NB4 (cell line): ENCODE measurements at places on chromosomes 7 and 10.

DNA sequence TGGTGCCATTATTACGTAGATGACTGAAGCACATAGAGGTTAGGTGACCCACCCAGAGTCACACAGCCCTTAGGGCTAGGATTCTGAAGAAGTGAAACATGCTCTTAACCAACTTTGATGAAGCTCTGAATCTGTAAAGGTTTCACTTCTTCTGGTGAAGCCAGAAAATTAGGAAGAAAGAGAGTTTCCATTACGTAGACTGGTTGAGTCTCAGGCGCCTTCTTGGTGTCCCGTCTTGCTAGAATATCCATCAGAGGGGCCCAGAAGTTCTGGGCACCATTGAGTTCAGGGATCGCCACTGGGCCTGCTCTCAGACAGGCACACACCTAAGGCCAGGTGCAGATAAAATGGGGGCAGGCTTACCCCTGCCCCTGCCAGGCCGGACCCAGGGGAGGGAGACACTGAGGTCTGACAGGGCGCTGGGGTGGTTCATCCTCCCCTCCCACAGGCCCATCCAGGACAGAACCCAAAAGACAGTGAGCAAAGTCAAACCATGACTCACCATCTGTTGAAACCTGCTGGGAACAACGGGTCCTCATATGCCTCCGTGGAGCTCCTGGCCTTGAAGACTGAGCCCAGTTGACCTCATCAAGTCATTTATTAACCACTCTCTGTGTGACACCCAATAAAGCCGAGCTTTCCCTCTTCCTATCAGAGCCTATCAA is 33.2 kb downstream of the DRGX start:
- peak; percentile 46 for DNase-seq

- DNase-seq: peak; percentile 11
These were observed 1.3 kb downstream of the THSD7A start for GRCh38 chr7:11830582-11831155.

DNA sequence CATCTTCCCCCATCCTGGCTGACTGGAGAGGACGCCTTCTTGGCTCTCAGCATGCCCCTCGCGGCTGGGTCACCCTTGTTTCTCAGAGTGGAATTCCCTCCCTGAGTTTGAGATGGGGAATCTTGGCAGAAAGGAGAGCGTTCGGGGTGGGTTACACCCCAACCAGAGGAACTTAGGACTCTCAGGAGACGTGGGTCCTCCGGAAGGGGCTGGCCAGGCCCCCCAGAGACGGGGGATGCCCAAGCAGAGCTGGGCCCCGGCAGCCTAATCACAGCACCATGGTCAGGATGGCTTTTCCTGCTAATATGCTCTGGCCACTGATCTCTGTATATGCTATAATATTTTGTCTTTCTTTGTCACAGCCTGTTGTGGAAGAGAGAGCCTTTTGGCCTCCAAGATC is 214.3 kb downstream of the WDR37 start:
- DNase-seq: no peak

DNA sequence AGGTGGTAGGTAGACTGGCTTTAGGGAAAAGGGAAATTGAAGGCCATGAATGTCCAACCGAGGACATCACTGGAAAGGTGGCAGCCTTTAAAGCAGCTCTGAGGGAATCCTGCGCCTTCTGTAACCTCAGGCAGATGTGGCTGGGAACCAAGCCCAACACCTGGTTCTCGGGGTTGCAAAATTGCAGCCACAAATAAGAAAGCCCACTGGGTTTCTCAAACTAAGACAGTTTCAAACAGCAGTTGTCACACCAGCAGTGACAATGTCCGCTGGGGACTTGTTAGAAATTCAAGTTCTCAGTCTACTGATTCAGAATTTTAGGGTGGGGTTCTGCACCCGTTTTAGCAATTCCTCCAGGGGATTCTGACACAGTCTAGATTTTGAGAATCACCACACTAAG is 42.7 kb upstream of the STEAP1B start:
- DNase-seq: no peak

DNA sequence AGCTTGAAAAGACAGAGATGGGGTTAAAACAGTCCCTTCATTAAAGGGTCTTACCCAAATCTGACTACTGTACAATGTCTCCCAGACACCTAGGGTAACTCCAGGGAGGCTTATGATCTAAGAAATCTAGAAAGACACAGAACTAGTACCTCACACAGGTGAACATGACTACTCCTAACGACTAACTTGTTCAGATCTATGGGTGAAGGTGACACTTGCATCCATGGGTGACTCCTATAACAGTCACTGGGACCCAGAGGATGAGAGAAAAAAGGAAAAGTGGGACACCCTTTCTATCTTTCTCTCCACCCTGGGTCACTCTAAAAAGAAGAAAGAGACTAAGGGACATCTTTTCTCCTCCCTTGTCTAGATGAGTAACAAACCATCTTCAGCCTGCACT is 19.2 kb downstream of the AKR1C8 start:
- DNase-seq: peak; percentile 5

- no peak for DNase-seq
These were observed 66.0 kb downstream of the EBF3 start for GRCh38 chr10:129897871-129898626.

GRCh38 chr7:134458806-134459698 is at the start of gene AKR1B1:
AKR1B1 (minus strand) TSS chr7:134459100; CDS start chr7:134459062, 38 bp downstream.
- DNase-seq: peak; percentile 97

DNA sequence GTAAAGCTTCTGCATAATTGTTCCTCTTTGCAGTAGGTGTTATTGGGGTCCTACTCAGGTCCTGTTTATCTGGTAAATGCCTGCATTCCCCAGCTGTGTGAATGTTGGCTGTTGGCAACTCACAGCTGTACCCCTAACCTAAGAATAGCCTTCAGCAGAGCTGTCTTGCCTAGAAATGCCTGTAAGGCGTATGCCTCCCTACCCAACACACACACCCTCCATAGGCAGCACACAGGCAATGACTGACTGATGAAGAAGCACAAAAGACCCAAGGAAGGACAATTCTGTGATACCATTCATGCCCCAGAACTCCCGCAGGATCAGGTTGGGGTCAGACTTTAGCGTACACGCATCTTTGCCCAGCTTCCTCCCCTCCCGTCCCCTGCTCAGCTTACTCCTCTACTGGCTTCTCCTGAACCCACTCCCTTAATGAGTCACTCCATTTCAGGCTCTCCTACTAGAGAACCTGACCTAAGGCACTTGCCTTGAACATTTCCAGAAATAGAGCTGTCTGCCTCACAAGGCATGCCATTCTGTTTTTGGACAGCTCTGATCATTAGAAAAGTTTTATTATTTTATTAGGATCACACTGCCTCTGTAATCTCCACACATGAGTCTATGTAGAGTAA is 99.2 kb upstream of the PIK3CG start:
- no peak for DNase-seq

DNA sequence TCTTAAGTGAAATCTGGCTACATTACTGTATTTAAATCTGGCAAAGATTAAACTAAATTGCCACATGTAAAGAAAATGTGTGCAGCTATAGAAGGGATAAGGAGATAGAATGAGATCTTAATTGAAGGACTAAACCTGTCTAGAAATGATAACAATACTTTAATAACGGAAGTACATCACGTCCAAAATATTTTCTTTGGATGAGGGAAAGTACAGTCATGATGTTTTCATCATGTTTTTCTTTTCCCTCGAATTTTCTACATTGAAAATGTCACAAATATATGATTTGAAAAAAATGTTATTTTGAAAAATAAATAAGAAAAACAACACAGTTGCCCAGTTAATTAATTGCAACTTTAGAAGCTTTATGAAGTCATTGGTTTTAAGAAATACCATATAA is 143.9 kb downstream of the ETV1 start:
- DNase-seq: no peak

DNA sequence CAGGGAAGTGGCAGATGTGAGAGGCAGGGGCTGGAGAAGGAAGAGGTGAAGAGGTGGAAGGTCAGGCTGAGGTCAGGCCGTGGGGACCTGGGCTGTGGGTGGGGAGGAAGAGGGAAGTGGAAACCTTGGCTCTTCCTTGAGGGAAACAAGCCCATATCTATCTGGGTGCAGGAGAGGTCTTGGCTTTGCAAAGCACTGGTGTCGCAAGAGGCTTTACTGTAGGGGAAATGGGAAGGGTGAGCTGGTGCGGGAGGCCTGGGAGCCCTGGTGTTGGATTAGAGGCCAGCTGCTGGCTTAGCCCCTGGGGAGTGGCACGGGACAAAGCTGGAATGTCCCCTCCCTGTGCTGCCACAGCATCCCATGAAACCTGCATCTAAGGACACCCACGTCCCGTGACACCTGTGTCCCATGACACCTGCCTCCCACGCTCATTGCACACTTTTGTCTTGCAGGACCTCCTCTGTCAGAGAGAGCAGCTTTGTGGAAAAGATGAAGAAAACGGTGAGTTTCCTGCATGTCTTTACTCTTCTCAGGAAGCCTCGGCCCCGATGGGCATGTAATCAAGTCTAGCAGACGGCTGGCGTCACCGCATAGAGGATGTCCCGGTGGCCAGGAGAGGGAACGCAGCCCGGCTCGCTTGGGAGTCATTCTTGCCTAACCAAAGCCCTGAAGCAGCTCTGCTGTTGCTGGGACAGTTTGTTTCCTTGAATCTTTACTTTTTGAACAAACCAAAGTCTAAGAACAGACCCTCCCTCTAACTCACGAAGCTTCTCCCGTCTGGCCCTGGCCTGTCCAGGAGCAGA is 22.2 kb downstream of the TMEM120A start:
- peak; percentile 86 for DNase-seq

- no peak for DNase-seq
These were observed 75.6 kb downstream of the PRKAG2 start for GRCh38 chr7:151801291-151801690.

DNA sequence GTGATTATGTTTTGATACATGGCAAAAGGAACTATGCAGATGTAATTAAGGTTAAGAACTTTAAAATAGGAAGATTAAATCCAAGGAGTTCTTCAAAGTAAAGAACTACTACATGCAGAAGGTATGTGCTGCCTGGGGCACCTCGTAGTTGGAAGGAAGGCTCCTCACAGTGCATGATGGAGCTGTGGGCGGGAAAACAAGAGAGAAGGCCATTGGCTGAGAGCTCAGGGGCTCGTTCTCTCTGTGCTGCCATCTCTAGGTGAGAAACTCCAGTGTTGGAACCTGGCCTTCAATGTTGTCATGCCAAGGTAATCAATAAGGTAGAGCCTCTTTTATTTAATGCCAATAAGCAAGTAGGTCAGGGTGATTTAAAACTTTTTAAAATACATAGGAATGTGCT is 391.4 kb upstream of the ETV1 start:
- DNase-seq: no peak

GRCh38 chr10:110321869-110322620 is 17.3 kb upstream of the SMNDC1 start:
- DNase-seq: no peak

DNA sequence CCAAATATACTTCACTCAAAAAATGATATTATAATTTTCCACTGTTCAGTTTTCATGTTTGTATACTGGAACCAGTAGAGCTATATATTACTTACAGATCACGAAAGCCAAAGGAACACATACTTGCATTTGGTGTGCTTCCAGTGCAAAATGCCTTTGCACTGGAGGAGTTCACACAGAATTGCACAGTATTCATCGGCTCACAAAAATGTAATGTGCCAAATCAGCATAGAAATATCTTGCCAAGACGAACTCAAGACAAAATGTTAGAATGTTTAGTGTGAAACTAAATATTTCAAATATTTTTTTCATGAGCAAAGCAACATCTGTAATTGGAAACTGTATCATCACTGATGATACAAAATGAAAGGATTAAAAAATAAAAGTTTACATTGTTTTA is 646.2 kb upstream of the SEMA3D start:
- DNase-seq: no peak

- DNase-seq: no peak
These were observed 17.8 kb upstream of the ERCC6 start for GRCh38 chr10:49556723-49557122.

- no peak for DNase-seq
These were observed 29.5 kb upstream of the INHBA start for GRCh38 chr7:41732436-41732785.

DNA sequence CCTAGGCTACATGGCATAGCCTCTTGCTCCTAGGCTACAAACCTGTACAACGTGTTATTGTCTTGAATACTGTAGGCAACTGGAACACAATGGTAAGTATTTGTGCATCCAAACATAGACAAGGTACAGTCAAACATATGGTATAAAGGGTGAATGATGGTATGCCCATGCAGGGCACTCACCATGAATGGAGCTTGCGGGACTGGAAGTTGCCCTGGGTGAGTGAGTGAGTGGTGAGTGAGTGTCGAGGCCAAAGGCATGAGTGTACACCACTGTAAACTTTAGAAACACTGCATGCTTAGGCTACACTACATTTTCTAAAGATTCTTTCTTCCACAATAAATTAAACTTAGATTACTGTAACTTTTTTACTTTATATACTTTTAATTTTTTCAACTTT is 165.7 kb downstream of the PARD3 start:
- DNase-seq: no peak

DNA sequence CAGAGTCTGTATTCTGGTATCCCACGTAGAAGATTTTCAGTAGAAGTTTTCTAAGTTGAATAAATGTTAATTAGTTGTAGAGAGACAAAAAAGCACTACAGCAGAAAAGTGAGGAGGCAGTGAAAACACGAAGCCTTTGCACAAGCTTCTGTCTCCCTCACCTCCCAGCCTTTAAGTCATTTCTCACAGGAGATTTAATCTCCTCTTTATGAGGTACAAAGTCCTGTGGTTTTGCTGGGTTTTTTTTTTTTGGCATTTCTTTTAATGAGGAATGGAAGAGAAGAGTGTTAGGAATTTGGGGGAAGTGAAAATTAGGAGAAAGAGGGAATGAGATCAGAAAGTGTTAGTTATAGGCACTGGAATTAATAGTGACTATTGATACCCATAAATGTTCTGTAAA is 21.5 kb downstream of the SPAG6 start:
- no peak for DNase-seq

DNA sequence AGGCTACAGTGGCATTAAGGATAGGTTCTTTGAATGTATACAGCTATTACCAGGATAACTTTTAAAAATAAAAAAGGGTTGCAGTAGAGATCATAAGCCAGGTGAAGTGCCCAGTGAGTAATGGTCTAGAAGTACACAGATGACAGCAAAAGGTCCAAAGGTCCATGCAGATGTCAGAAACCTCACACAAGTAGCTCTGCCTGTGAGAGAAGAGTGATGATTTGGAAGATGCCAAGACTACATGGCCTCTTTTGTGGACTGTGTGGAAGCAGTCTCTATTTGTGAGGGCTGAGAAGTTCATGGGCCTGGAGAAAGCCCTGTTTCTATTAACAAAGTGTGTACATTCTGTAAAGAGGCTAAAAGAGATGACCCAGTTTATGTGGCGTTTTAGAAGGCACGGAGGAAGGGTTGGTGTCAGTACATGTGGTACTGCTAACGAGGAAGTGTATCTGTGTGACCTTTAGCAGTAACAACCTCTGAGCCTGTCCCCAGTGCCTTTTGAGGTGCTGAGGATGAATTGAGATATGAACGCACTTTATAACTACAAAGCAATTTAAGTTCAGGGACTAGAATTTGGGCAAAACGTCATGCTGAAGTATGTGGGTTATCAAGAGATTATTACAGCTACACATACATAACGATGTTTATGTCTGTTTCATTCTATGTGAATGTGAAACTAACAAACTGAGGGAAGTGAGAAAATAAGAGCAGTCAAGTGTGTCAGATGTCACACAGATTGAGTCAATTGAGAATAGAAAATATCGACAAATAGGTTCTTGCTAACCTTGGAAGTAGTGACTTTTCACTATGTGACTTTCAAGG is 7.6 kb downstream of the CYCS start:
- no peak for DNase-seq

GRCh38 chr10:85547460-85548023 is 819.1 kb downstream of the GRID1 start:
- no peak for DNase-seq

GRCh38 chr7:150742286-150742968 is 5.2 kb downstream of the GIMAP5 start:
- DNase-seq: no peak
